ENCODE measurements at places on chromosomes 3 and 15.

GRCh38 chr15:39888809-39889208, 31.3 kb downstream of the GPR176 start:
- no peak for DNase-seq

- no peak for DNase-seq
Observed at GRCh38 chr15:49558929-49559328, 61.7 kb downstream of the FAM227B start.

GRCh38 chr3:5144316-5144994, 22.4 kb downstream of the ARL8B start:
- no peak for DNase-seq

DNA sequence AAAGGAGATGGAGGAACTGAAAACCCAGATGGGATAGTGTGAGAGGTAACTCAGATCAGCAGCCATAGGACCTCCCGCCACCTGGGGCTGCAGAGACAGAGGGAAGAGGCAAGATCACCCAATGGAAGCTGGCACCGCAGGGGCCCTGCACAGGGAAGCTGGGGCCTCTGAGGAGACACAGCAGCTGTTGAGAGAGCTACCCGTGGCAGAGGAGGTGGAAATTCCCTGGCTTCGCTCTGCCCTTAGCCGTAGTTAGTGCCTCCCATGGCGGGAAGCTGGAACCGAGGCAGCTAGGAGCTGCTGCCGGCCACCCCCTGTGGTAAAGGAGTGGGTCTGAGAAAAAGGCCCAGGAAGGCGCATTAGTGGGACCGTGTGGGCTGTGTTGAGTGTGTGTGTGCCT, 18.0 kb upstream of the PLXNA1 start:
- DNase-seq: no peak
